Brain (organoid and tissue), 16 donors: ENCODE measurements at places on chromosomes 1 and 21. TPM values are rescaled to one million over a fixed set of nuclear protein-coding genes. Genes with fewer than 3 reads are reported as not detected.

The MEX3A gene
- 91.7 TPM for polyA plus RNA-seq

The ALG14 gene
- polyA plus RNA-seq = 4.0 TPM

The PLXNA2 gene
- 5.7 TPM for polyA plus RNA-seq

The KIRREL1 gene
- 4.0 TPM for polyA plus RNA-seq

The OR2T11 gene
- not detected for polyA plus RNA-seq

The RIPPLY3 gene
- 68.7 TPM for polyA plus RNA-seq

The LENEP gene
- not detected for polyA plus RNA-seq

The OR2L2 gene
- polyA plus RNA-seq = not detected

The NECTIN4 gene
- not detected for polyA plus RNA-seq

The SPRR2A gene
- not detected for polyA plus RNA-seq

The LGR6 gene
- 0.66 TPM for polyA plus RNA-seq

The TRABD2B gene
- 0.17 TPM for polyA plus RNA-seq

The MPL gene
- polyA plus RNA-seq = 0.32 TPM

The SLC37A1 gene
- 36.1 TPM for polyA plus RNA-seq

The CFHR5 gene
- not detected for polyA plus RNA-seq

The RGS16 gene
- polyA plus RNA-seq = 58.8 TPM

The AKNAD1 gene
- polyA plus RNA-seq = not detected

The LAX1 gene
- polyA plus RNA-seq = not detected
